CD8-positive, alpha-beta memory T cell (primary cell): ENCODE measurements at places on chromosomes 5 and 9. TPM values are rescaled to one million over a fixed set of nuclear protein-coding genes. Genes with fewer than 3 reads are reported as not detected.

The IGFBPL1 gene
- total RNA-seq, result not detected

DNA sequence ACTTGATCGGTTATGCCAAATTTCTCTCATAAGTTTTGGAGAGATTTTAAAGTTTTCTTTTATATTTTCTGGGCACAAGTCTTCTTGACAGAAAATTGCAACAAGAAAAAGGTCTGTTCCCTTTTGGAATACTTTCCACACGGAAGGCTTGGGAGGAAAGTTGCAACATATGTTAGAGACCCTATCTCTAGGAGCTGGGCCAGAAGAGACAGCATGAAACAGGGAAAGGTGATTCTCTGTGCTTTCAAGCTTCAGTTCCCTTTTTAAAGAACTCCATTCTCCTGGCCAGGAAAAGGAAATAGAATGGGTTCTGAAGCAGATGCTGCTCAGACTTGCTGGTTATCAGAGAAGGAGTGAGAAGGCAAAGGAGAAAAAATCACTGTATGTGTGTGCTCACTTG is 368.3 kb downstream of the SPATA31D1 start:
- H3K27ac ChIP-seq, result no peak overlapping the region
- no peak overlapping the region for H3K4me3 ChIP-seq
- H3K27me3 ChIP-seq, result no peaks in the 10 kb centered on the region

DNA sequence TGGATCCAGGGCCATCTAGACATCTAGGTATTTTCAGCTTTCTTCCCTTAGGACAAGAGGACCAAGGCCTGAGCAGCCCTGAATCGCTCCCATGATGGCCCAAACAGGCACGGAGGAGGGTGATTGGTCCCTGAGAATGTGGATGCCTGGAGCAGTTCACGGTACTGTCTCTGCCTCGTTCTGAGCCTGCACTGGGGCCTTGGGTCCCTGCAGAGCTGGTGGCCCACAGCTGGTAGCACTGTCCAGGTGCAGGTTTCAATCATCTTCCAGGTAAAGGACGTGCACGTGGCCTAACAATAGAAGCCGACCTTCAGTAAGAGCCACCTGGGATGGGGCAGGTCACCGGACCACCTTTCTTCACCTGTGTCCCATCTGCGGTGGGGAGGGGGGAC is 19.4 kb upstream of the FCN1 start:
- H3K27me3 ChIP-seq, result no peaks in the 10 kb centered on the region
- no peaks in the 10 kb centered on the region for H3K4me1 ChIP-seq
- DNase-seq, result no peak
- no peak overlapping the region for H3K27ac ChIP-seq
- no peaks in the 10 kb centered on the region for H3K36me3 ChIP-seq

DNA sequence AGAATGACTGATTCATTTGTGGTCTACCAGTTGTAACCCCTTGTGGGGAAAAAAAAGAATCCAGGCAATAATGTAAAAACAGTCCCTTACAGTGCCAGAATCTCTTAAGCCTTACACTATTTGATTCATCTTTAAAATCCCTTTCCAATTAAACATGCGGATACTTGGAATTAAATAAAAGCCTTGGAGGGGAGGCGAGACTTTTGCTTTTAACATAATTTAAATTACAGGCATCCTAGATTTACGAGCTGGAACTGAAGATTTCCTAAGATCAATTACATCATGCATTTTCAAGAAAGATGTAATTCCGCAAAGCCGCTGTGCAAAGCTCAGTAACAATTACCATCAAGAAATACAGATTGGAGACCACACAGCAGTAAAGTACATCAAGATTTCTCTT is 370.2 kb downstream of the MTRR start:
- H3K27ac ChIP-seq, result no peak overlapping the region
- H3K4me1 ChIP-seq, result no peaks in the 10 kb centered on the region
- no peak overlapping the region for H3K4me3 ChIP-seq
- no peaks in the 10 kb centered on the region for H3K27me3 ChIP-seq
- H3K36me3 ChIP-seq, result no peaks in the 10 kb centered on the region

The SEMA5A gene
- total RNA-seq, result not detected

The SMIM33 gene
- 0.28 TPM for total RNA-seq

DNA sequence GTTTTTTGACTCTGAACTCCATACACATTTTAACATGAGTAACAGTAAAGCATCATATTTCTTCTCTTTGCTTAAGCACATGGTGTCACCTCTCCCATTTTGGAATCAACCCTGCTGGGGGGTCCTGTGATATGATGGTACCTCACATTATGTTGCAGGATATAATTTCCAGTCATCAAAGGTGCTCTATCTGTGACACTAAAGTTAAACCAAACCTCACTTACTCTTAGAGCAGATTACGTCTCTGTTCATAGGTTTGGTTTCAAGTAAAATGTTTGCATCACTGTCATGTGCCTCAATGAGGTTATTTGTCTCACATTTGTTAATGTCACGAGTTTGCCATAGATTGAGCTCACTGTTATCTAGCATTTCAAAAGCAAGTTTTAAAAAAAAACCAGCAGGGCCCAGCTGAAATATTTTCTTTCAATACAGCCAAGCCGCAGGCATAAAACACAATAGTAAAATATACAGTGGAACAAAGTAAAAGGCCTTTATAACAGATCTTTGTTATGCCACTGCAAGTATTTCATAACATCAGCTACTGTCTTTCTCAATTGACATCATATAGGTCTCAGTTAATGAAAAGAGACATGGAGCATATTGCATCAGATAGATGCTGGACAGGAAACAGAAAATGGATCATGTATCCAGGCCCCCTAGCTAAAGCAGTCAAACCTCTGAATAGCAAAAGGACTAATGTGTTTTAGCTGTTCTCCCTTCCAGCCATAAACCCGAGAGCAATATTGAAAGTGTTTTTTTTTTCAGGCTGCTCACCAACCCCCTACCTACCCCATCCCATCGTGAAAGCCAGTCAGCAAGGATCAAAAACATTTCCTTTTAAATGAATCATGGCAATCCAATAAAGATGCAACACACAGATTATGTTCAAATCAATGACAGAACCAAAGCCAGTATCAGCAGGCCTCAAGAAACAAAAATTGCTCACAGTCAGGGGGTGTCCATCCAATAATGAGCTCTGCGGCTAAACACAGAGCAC is 182.1 kb upstream of the ITGA1 start:
- no peak for DNase-seq
- no peaks in the 10 kb centered on the region for H3K27me3 ChIP-seq
- H3K4me3 ChIP-seq, result no peak overlapping the region
- no peak overlapping the region for H3K27ac ChIP-seq
- no peaks in the 10 kb centered on the region for H3K36me3 ChIP-seq

- H3K36me3 ChIP-seq, result no peaks in the 10 kb centered on the region
- DNase-seq, result no peak
- no peaks in the 10 kb centered on the region for H3K4me1 ChIP-seq
- H3K27ac ChIP-seq, result no peak overlapping the region
- no peak overlapping the region for H3K4me3 ChIP-seq
Observed at GRCh38 chr5:4018007-4018406, 422.4 kb downstream of the IRX1 start.
